Activated naive CD4-positive, alpha-beta T cell (primary cell): ENCODE measurements at places on chromosomes 2 and 18.

DNA sequence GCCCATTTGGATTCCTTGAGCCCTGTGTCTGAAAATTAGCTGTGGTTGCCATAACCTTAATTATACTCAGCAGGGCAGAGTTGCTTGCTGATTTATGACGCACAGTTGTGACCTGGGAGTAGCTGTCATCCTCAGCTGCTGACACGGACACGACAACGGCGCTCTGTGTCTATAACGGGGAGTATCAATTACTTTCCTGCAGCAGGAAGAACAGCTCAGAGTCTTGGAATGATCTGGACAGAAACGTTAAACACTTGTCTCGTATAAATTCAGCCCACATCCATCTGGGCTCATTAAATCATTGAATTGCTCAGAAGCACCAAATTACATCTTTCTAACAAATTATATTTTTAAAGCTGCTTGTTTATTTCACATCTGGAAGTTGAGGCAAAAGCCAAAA lies 116.3 kb downstream of the SEPTIN10 start:
- DNase-seq, result no peak

DNA sequence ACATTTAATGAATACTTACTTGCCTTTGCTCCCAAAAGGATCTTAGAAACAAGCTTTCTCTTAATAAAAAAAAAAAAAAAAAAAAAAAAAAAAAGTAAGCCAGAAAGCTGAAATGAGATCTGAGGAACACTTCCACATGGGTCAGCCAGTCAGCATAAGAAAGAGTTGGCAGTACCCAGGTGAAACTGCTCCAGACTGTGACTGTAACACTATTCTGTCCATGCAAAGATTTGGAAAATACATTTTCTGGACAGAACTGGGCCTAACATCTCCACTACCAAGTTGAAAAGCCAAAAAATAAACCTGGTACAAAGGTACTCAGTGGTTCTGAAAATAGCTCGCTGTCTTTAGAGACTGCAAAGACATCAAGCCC lies 135.7 kb downstream of the THADA start:
- no peak for DNase-seq

DNA sequence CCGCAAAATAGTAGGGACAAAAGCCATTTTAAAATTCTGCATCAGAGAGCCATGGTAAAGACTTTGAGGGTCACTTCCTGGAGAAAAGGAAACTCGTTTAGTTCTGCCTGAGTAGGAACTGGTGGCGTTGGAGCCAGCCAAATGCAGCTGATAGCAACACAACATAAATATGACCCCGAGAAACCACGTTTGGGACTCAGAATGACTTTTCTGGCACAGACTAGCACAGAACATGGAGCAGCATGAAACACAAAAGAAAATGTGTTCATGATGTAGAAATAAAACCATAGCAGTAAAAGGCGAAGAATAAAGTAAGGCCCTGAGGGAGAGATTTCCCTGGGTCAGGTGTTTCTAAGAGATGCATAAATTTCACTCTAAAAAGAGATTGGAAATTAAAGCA lies 149.2 kb upstream of the KLHL29 start:
- DNase-seq, result no peak

GRCh38 chr2:46983065-46983801 lies 67.6 kb upstream of the MCFD2 start:
- DNase-seq, result no peak
